ENCODE measurements at places on chromosomes 5 and 9.
A peak's percentile ranks its signal among the peaks of the same experiment; 100 is the strongest.

DNA sequence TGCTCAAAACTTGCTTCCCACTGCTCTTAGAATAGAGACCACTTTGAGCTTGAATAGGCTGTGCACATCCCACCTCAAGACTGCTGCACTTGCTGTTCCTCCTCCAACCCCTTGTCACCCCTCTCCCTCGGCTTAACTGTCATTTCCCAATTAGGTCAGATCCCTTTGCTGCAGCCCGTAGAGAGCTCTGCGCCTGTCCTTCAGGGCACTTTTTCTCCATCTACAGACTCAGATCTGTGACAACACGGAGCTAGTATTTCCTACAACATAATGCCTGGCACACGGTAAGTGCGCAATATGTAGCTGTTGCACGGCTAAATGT is 485 bp upstream of the HABP4 start:
- DNase-seq: no peak

DNA sequence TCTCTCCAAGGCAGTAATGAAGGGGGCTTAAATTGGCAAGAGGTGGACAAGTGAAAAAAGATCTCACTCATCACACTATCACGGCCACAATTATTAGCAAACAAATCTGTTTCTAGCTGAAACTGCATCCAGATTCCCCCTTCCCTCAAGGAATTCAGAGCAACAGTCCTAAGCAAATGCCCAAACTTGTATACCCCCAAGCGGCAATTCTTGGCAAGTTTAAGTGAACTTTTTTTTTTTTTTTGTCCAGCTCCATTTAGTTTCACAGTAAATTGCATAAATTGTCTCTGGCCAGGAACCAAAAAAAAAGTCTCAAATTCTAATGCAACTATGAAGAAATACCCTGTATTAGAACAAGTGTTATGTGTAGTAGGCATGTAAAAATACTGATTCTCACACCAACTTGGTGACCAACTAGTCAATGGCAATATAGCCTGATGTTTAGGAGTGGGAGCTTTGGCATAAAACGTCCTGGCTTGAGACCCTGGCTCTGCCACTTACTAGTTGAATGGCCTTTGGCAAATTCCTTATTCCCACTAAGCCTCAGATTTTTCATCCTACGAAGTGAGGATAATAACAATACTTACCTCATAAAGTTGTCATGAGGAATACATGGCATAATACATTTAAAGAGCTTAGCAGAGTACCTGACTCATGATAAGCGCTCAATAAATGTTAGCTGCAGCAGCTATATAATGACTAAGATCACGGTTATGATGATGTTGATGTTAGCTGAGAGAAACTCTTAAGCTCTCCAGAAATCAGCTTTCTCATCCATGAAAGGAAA is 193.2 kb downstream of the ADAMTSL1 start:
- DNase-seq: no peak

DNA sequence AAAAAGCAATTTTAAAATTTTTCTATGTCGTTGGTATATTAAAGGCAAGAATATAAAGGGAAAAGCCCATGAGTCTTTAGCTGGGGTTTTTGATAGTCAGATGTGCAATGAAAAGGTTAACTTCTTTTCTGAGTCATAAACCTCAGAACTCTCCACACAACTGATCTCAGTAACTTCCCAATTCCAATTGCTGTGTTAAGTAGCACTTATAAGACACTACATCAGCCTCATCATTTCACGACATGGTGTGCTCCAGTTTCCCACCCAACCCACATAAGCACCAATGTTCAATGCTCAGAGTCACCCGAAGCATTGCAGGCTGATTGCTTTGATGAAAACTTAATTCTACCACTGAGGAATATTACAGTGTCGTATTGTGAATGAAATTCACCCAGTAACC is 155.8 kb downstream of the TSSK1B start:
- DNase-seq: no peak

- DNase-seq: no peak
Measured at GRCh38 chr5:131774652-131775367, 22.0 kb downstream of the FNIP1 start.

GRCh38 chr9:91580136-91580535 is 156.5 kb upstream of the NFIL3 start:
- peak; percentile 71 for DNase-seq

DNA sequence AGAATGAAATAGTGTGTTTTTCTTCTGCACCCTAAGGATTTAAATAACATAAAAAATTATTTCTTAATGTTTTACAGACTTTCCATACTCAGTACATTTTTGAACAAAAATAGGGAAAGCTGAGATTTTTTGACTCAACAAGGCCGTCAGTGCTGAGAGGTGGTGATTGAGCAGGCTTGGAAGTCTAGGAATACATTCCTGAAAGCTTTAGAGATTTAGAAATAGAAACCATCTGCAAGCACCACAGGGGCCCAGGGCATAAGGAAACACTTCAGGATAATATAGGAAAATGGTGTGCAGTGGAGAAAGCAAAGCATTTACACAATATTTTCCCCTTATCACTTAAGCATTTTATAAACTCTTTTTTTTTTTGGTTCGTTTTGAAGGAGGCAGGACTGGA is 5.2 kb downstream of the BASP1 start:
- DNase-seq: no peak

GRCh38 chr5:77909237-77909636 is 133.1 kb upstream of the TBCA start:
- DNase-seq: no peak

GRCh38 chr9:4553951-4554381 is 63.7 kb downstream of the SLC1A1 start:
- DNase-seq: no peak

DNA sequence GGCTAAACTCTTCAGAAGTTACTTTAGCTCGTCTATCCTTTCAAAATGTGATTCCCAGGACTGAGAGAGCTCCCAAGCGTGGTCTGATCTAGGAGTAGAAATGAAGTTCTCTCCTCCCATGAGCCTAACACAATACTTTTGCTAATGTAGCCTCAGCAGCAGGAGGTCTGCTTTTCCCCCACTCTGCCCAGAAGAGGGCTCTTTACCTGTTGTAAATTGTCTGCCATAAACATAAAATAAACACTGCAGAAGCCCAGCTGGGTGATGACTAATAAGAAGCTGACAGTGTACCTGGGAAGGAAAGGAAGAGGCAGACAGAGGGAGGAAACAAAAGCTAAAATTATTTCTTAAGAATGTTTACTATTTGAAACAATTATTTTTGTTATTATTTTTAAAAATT is 15.4 kb downstream of the SLC36A3 start:
- peak; percentile 42 for DNase-seq

GRCh38 chr9:93110311-93110855 is 14.4 kb downstream of the CARD19 start:
- peak; percentile 3 for DNase-seq

DNA sequence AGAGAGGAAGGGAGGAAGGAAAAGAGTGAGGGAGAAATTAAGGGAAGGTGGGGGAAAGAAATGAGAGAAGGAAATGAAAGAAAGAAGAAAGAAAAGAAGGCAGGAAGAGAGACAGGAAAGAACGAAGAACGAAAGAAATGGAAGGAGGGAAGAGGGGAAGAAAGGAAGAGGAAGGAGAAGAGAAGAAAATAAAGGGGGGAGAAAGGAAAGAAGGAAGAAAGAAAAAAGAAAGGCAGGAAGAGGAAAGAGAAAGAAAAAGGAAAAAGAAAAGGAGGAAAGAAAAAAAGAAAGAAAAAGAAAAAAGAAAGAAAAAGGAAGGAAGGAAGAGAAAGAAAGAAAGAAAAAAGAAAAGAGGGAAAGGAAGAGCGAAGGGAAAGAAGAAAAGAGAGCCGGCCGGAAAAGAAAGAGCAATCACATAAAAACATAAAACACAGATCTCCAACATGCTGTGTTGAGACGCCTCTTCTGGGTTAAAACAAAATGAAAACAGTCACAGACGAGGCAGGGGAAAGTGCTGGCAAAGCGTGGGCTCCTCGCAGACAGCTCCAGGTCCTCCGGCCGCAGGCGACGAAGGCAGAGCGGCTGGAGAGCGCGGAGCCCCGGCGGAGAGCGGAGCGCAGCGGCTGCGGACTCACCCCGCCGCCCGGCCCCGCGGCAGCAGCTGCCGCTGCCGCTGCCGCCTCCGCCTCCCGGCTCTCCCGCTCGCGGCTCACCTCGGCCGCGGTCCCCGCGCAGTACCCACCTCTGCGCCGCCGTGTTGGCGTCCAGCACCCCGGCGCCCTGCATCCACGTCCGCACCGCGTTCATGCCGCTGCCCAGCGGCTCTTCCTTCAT is 896 bp downstream of the EBF1 start:
- DNase-seq: peak; percentile 67

DNA sequence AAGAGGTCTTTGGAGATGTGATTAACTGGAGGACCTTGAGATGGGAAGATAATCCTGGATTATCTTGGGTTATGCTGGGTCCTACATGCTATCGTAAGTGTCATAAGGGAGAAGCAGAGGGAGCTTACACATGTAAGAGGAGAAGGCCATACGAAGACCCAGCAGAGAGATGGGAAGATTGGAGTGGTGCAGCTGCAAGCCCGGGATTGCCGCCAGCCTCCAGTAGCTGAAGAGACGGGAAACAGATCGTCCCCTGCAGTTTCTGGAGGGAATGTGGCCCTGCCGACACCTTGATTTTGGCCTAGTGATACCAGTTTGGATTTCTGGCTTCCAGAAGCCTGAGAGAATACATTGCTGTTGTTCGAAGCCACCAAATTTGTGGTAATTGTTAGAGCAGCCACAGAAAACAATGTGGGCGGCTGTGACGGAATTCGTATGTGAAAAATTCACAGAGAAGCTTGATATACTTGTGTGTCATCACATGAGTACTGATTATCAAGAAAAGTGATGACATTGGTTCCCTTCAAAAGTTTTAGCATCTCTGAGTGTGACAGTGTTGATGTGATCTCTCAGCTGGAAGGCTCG is 86.9 kb downstream of the CYFIP2 start:
- DNase-seq: no peak

DNA sequence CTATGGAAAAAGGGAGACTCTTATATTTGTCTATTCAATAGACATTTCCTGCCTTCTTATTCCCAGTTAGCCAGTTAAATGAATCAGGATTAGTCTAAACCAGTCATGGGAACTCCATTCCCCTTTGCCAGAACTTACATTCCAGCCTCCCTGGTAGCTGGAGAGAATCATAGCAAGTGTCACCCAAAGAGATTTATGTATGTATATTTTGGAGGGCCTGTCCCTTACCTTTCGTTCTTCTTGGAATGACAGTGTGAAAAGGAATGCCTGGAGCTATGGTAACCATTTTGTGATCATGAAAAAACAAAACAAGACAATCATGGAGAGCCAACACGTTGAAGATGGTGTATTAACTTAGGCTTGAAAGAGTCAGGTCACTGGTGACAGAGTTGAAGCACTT is 627.7 kb downstream of the CCDC171 start:
- no peak for DNase-seq

- DNase-seq: no peak
Measured at GRCh38 chr5:66561256-66561990, 34.8 kb upstream of the MAST4 start.

DNA sequence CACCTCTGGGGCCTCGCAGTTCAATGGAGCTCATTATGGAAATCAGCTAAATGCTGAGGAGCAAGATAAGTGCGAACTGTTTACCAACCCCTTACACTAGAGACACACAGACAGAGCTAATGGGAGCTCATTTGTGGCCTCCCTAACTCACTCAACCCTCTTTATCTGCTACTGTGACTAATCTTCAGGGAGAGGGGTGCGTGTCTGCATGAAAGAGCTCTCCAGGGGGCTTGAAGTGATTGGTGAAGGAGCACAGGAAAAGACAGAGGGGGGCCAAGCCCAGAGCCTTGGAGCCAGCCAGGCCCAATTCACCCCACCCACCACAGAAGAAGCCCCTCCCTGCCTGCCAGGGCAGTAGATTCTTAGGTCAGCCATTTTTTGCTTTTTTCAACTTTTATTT is 466.8 kb upstream of the BRINP1 start:
- peak; percentile 17 for DNase-seq

GRCh38 chr9:131012396-131012917 is 3.5 kb downstream of the LAMC3 start:
- DNase-seq: no peak

DNA sequence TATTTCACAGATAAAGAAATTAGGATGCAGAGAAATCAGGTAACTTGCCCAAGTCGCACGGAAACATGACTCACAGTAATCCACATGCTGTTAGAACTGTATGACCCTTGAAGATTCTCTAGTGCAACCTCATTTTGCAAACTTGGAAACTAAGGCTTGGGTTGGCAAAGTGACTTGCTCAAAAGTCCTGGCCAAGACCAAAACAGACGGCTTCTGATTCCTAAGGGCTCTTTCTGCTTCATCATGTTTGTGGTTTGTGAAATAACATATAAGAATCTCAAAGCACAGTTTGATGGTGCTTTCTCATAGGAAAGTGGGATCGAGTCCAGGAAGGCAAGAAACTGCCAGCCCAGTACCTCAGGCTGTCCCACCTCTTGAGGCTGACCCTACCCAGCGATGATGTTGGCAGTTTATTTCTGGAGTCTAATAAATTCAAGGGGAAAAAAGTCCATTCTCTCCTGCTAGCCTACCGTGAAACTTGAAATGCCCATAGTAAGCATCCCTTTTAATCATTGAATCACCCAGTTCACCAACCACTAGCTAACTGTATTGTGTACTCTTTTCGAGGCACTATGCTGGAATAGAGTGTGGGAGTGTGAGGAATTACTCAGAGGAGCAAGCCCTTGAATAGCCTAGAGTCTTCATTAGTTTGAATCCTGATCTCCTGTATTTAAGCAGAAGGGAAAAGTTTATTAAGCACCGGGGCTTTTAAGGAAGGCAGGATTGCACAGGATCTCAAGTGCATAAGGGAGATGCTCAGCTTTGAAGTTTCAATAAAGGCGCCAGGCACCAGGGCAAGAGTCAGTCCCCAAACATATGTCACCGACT is 14.1 kb downstream of the CAPSL start:
- no peak for DNase-seq

GRCh38 chr5:143051244-143052058 is 281.3 kb downstream of the ARHGAP26 start:
- peak; percentile 32 for DNase-seq

DNA sequence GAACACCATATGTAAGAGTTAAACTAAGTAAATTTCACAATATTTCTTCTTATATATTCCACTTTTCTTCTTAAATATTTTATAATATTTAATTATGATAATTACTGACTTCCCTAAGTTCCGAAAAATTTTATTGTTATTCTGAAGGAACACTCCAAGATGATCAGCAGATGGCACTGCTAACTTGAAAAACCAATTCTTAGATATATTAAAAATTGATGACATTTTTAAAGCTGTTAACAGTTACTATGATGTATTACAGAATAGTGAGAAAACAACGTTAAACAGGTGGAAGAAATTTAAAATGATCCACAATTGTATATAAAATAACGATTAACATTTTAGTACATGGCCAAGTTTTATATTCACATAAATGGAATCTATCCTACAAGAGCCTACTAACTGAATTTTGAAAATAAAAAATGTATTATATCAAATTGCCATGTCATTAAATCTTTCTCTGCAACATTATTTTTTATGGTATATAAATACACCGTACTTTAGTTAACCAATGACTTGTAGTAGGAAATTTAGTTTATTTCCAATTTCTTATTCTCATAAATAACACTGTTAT is 30.1 kb upstream of the MUSK start:
- DNase-seq: no peak

GRCh38 chr5:1852324-1852947 is 30.3 kb downstream of the IRX4 start:
- DNase-seq: no peak
